CD4-positive, alpha-beta T cell treated with Interleukin-21 for 1 hour (primary cell): ENCODE measurements at places on chromosomes 7 and 10.

DNA sequence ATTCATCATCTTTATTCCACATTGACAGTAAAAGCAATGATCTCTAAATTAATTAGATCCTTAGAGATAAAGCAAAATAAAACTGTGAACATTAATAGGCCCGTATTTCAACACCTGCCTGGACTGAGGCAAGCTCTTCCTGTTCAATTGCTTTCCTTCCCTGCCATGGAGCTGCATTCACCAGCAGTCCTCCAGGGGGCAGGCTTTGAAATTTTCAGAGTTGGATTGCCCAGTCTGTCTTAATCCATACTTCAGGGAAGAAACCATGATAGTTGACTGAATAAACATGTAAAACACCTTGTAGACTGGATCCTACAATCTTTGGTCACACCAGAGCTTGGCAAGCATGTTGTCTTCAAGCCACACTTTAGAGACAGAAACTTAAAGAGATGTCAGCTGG lies 936.6 kb downstream of the NRG3 start:
- no peak for DNase-seq

DNA sequence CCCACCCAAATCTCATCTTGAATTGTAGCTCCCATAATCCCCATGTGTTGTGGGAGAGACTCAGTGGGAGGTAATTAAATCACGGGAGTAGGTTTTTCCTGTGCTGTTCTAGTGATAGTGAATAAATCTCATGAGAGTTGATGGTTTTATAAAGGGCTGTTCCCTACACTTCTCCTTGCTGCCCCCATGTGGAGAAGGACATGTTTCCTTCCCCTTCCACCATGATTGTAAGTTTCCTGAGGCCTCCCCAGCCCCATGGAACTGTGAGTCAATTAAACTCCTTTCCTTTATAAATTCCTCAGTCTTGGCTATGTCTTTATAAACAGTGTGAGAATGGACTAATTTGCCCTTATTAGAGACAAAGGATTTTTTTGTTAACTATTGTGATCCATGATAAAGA lies 48.5 kb upstream of the MKX start:
- no peak for DNase-seq

GRCh38 chr10:13891128-13892000 lies 304.6 kb downstream of the PRPF18 start:
- no peak for DNase-seq

GRCh38 chr7:142329062-142329790 lies 71.4 kb upstream of the PRSS58 start:
- no peak for DNase-seq

DNA sequence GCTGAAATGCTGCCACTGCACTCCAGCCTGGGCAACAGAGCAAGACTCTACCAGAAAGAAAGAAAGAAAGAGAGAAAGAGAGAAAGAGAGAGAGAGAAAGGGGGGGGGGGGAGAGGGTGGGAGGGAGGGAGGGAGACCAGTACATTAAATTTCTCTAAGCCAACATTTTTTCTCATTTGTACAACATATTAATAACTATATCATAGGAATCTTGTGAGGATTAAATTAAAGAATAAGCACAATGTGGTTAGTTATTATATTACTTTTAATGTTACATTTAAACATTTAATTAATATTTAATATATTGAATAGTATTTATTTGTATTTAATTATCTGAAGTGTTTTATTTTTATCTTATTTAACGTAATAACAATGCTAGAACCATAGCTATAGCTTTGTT lies 53.1 kb downstream of the PLXDC2 start:
- DNase-seq = no peak

GRCh38 chr7:137342828-137343261 lies 688 bp downstream of the PTN start:
- DNase-seq = no peak

DNA sequence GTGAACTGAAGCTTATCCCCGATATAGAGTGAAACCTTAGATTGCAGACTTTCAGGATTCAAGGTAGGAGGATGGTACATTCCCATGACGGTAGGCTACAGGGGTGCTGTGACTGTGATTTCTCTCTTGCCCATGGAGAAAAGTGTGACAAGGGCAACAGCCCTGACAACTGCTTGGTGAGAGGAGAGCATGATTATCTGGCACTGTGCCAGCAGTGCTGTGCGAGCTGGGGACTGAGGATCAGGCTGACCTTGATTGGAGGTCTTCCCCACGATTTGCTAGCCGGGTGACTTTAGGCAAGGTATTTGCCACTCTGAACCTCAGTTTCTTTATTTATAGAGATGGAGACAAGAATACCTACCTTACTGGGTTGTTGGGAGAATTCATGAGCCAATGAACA lies 229.5 kb downstream of the PTEN start:
- DNase-seq = no peak

- no peak for DNase-seq
Measured at GRCh38 chr10:62076891-62077290, 175.4 kb downstream of the ARID5B start.

DNA sequence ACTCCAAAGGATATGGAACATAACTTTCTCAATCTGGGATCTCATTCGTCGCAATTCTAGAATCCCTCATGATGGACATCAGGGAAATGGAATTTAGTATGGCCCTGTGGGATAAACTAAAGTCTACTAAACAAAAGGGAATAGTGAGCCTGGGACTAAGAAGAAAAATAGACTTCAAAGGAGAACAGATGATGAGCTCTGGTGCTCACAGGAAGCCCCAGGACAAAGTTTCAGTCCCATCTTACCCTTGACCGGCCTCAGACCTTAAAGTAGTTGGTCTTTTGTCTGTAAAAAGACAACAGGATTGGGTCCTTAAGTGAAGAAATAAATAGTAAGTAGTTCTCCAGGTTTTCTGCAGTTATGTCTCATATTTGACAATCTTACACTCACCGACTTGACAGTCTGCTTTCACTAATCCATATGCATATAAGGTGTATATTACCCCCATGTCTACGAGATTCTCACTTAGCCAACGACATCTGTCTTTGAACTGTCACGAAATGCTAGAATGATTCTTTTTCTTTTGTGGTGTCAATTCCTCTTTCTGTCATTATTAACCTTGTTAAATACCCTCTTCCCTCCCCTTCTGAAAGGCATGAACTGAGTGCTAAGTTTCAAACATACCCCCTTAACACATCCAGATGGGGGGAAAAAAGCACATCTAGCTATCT lies 10.9 kb upstream of the IKZF1 start:
- DNase-seq = no peak

GRCh38 chr7:46201961-46202360 lies 280.9 kb upstream of the IGFBP3 start:
- DNase-seq = no peak

- no peak for DNase-seq
Measured at GRCh38 chr10:124985162-124985561, 43.2 kb downstream of the ZRANB1 start.

- DNase-seq = no peak
Measured at GRCh38 chr10:28793482-28793881, 116.2 kb downstream of the BAMBI start.

- no peak for DNase-seq
Measured at GRCh38 chr10:78229950-78230675, 196.4 kb downstream of the RPS24 start.

- DNase-seq = no peak
Measured at GRCh38 chr7:1661461-1661860, 8.6 kb upstream of the ELFN1 start.

- no peak for DNase-seq
Measured at GRCh38 chr7:137609500-137609899, 237.3 kb downstream of the DGKI start.

GRCh38 chr7:101241443-101242349 lies 3.2 kb downstream of the FIS1 start:
- no peak for DNase-seq

- DNase-seq = no peak
Measured at GRCh38 chr7:30382607-30383006, 96.0 kb downstream of the NOD1 start.

DNA sequence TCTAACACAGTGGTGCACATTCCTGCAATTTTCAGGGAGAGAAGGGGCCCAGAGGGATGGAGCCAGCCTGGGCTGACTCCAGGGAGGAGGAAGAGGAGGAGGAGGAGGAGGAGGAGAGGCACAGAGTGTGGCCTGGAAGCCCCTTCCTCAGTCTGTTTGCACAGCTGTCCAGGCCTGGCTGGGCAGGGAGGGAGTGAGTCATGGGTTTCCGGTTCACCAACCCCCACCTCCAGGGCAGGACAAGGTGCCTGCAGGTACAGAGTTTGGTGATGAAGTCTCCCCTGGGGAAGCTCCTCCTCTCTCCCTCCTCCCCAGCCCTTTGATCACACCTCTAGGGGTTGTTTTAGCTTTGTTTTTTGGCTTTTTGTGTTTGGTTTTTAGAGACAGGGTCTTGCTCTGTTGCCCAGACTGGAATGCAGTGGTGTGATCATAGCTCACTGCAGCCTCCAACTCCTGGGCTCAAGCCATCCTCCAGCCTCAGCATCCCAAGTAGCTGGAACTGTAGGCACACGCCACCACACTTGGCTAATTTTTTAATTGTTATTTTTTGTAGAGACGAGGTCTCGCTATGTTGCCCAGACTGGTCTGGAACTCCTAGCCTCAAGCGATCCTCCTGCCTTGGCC lies 77.5 kb upstream of the CUX1 start:
- DNase-seq = no peak

GRCh38 chr10:91088300-91089140 lies 131.9 kb upstream of the PCGF5 start:
- DNase-seq = peak; percentile 38

- DNase-seq = no peak
Measured at GRCh38 chr10:5665373-5666007, 905 bp downstream of the ASB13 start.
